ENCODE measurements at places on chromosomes 1 and 21. TPM values are rescaled to one million over a fixed set of nuclear protein-coding genes. Genes with fewer than 3 reads are reported as not detected.

GRCh38 chr1:3523980-3524379, 69.5 kb downstream of the ARHGEF16 start:
- no peak for DNase-seq

- no peak for DNase-seq
Measured at GRCh38 chr1:231157311-231157710, 4.5 kb upstream of the TRIM67 start.

GRCh38 chr1:59556802-59557548, 257.8 kb upstream of the HOOK1 start:
- no peak for DNase-seq

- DNase-seq: no peak
Measured at GRCh38 chr1:180528868-180529470, 26.6 kb upstream of the ACBD6 start.

DNA sequence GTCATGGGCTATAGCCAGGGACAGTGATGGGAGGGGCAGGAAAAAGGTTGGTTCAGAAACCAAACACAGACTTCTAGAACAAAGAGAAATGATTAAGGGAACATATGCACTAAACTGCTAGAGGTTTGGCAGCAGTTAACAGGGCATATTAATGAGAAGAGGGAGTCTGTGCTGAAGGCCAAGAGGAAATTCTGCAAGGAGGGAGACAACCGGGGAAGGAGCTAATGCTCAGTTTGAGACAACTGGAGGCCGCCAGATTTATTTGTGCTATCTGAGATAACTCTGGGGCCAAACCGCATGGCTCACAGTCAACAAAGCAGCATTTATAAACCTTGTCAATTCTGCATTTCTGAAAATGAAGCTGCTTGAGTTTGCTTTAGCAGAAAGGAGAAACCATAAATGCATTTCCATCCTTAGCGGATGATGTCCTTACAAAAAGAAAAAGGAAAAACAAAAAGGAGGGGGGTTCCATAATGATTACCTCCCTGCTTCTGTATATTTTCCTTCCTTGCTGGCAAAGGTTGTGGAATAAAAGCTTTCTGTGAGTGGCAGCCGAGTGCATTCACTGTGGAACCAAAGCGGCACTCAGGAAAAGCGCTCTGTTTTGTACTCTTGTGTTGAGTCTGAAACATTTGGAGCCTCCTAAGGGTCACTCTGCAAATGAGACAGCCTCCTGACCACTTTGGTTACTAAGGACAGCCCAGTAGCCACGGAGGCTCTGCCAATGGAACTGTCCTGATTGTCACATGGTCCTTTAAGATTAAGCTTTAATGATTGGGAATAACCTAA, 70.3 kb downstream of the SIM2 start:
- no peak for DNase-seq

- no peak for DNase-seq
Measured at GRCh38 chr1:10626131-10626731, 151.5 kb downstream of the PEX14 start.

DNA sequence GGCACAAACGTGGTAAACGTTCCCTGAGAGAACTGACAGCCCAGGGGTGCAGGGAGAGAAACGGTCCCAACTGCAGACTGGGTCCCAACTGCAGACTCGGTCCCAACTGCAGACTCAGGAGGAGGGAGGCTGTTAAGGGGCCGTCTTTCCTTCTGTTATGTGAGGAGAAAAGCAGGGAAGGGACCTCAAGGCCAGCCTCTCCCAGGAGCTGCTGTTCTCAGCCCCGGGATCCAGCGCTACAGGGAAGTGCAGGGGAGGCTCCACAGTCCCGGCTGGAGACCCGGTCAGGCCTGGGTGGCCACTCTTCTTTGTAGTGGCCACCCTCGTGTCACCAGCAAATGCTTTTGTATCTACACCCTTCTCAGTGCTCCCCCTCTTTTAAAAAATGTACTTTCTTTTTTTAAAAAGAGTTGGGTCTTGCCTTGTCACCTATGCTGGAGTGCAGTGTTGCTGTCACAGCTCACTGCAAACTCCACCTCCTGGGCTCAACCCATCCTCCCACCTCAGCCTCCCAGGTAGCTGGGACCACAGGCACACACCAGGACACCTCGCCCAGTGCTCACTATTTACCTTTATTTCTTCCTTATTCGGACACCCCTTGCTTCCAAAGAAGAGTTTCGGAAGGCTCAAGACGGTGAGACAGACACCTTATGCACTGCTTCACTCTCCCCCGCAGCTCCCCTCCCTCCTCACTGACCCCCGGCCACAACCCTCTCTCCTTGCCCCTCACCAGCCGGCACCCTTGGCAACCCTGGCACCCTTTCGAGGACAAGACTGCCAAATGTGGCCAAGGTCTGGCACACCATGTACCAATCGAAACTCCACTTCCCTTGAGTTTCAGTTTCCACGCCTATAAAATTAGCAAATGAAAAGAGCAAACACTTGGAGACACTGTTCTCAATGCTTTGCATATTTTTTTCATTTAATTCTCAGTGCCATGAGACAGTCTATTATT, 21.8 kb downstream of the CAPN2 start:
- no peak for DNase-seq

DNA sequence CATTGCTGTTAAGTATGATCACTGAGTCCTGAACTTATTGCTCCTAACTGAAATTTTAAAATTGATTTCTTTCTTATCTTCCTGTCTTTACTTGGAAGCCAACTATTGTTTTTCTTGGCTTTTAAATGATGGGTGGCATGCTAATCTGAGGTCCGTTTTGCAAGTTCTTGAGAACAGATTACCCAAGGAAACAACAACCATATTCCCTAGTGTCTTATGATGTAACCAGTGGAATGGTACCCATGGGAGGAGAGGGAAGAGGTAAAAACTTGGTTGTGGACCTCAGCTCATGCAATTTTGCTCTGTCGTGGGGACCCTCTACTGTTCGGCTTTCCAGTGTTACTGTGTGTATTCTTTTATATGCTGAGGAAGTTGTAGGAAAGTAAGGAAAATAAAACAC, 454.8 kb upstream of the ADAMTS5 start:
- no peak for DNase-seq

GRCh38 chr1:157596384-157596783, 1.5 kb downstream of the FCRL4 start:
- no peak for DNase-seq

- peak; percentile 56 for DNase-seq
Measured at GRCh38 chr21:34889676-34890469, 159.2 kb downstream of the RUNX1 start.

DNA sequence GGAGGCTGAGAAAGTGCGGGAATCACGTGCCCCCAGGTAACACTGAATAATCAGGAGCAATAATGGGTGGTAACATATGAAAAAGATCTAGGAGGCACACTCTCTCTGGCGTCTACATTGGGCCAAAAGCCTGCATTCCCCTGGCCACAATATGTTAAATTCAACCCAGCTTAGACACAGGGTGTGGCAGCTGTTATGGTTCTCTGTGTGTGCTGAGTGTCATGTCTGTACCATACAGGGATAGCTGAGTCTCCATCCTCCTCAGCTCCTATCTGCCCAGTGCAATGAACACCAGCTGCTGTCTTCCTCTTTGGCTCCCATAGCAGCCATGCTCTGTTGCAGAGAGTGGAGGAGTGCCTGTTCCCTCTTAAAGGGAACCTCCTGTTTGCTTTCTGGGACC, 14.3 kb downstream of the S100A11 start:
- DNase-seq: no peak

GRCh38 chr1:47894410-47895278, 102.5 kb downstream of the TRABD2B start:
- peak; percentile 17 for DNase-seq

- DNase-seq: no peak
Measured at GRCh38 chr1:31248276-31248675, 8.6 kb upstream of the NKAIN1 start.

- DNase-seq: no peak
Measured at GRCh38 chr1:52814465-52814864, 28.1 kb upstream of the ZYG11A start.

DNA sequence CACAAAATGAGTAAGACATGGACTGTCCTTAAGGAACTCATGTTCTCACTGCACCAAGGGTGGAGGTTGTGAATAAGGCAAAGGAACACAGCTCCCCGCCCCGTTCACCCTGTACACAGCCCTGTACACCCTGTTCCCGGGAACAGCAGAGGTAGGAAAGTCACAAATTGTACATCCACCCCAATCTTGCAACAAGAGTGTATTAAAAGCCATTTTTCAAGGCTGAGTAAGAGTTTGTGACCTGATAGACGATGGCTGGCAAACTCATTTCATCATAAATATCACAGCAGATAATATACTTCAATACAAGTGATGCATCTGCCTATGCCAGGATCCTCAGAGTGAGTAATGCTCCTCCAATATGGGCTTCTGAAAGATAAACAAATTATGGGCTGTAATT, 52.5 kb upstream of the CAMK1G start:
- DNase-seq: no peak

GRCh38 chr21:43733529-43734071, 14.7 kb downstream of the PDXK start:
- no peak for DNase-seq

GRCh38 chr1:33018112-33018511, 18.6 kb downstream of the AK2 start:
- no peak for DNase-seq

DNA sequence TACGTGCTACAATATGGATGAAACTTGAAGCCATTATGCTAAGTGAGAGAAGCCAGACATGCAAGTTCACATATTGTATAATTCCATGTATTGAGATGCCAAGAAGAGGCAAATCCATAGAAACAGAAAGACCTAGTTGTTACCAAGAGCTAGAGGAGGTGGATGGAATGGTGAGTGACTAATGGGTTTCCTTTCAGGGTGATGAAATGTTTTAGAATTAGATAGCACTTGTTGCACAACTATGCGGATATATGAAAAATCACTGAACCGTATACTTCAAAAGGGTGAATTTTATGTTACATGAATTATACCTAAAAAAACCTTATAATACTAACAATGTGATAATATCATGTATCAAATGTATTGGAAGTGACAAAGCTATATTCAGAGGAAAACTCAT, 18.1 kb downstream of the EPHA10 start:
- DNase-seq: no peak

The AVPR1B gene
- not detected for total RNA-seq

The RPTN gene
- total RNA-seq: not detected

The ACOT11 gene
- 5.4 TPM for total RNA-seq

The DNAI4 gene
- 3.3 TPM for total RNA-seq

The SFT2D2 gene
- total RNA-seq: 63.8 TPM

The INTS11 gene
- 127 TPM for total RNA-seq

The SYTL1 gene
- not detected for total RNA-seq

The UBL4B gene
- not detected for total RNA-seq

The TEX38 gene
- not detected for total RNA-seq

The NECTIN4 gene
- total RNA-seq: 0.58 TPM

The FLG gene
- total RNA-seq: not detected

The KTI12 gene
- total RNA-seq: 10.0 TPM
